Right renal cortex interstitium (tissue), 3 donors: ENCODE measurements at places on chromosomes 13 and 19.
A peak's percentile ranks its signal among the peaks of the same experiment; 100 is the strongest.

DNA sequence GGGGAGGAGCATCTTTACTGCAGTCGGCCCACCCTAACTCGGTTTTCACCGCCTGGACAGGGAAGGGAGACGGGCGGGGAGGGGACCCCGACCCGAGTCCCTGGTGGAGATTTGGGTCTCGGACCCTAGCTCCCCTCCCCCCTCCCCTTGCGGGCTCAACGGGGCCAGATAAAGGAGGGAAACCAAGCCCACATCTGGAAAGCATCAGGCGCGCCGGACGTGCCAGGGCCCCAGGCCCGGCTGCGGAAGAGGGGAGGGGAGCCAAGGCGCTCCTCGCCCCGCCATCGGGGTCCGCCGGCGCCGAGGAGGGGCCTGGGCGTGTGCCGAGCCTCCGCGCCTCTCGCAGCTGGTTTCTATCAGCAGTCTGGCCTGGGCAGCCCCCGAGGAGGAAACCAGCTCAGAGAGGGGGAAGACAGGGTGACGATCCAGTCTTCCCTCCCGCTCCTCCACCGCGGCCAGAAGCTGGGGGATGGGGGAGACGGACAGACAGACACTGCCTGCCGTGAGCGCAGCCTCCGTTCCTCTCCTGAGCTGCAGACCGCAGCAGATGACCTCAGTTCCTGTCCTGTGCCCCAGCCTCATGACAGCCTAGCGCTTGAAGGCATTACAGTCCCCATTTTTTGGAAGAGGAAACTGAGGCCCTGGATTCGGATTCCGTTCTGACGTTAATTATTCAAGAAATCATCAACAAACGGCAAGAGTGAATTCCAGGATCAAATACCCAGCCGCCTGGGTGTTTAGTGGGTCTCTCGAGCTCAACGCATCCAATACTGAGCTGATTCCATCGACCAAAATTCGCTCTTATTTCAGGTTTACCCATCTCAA lies 3.6 kb upstream of the GNG8 start:
- DNase-seq, result peak; percentile 75

- DNase-seq, result no peak
Observed at GRCh38 chr13:23463661-23464060, 30.2 kb upstream of the SACS start.

DNA sequence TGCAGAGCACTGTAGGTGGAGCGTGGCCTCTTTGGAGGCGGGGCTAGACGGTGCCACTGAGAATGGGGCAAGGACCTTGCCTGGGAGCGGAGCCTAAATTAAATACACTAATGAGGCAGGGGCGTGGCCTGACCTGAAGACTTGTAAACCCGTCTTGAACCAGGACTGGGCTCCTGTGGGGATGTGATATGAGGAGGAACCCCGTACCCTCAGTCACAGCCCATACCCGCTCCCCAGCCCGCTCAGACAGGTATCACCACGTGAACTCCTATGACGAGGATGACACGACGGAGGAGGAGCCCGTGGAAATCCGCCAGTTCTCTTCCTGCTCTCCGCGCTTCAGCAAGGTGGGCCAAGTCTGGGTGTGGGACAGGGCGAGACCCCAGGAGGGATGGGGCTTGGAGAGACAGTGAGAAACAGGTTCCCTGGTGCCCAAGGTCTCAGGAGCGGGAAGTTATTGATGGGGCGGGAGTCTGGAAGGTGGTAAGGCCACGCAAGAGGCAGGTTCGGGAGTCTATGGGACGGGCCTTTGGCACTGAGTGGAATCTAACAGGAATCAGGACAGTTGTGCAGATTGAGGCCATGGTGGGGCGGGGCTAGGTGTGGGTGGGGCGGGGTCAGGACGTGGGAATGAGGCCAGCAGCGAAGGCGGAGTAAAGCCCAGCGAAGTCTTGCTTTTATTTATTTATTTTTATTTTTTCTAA lies 14.7 kb downstream of the DNASE2 start:
- no peak for DNase-seq

- no peak for DNase-seq
Observed at GRCh38 chr13:99630269-99630898, 129.1 kb downstream of the TM9SF2 start.

- no peak for DNase-seq
Observed at GRCh38 chr13:32147976-32148375, 116.4 kb downstream of the FRY start.

- DNase-seq, result no peak
Observed at GRCh38 chr13:31515427-31515826, 223.9 kb upstream of the RXFP2 start.

DNA sequence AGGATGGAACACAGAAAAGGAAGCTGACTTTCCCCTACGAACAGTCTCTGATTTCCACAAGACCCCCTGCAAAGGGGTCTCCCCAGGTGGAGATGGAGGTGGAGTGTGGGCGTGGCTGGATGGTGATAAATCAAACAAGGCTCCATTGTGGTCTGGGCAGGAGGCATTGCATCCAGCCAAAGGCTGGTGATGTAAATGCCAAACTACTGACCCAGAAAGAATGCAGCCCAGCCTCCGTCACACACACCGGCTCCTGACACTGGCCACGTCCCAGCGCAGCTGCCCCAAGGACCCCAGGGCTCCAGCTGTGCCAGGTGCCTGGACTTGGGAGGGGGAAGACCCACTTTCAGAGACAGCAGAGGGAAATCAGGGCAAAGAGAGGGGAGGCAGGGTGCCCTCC lies 6.3 kb downstream of the SLC7A1 start:
- no peak for DNase-seq

DNA sequence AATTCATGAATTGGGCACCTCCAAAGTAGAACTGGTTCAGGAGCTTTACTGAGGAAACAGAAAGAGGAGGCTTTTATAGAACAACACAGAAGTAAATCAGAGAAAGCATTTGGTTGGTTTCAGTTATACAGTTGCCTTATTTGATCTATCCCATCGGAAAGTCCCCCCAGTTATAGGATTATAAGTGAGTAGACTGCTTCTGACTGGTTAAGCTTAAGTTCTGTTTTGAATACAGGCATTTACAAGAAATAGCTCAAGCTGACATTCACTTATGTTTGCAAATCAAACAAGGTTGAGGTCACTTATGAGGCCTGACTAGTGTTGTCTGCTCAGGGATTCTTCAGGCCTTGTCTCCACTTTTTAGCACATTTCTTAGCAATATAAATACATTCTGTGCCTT lies 857.4 kb downstream of the EFNB2 start:
- DNase-seq, result no peak

GRCh38 chr13:23231241-23231640 lies 50.5 kb downstream of the SGCG start:
- DNase-seq, result no peak

GRCh38 chr13:43684963-43685725 lies 101.6 kb downstream of the ENOX1 start:
- DNase-seq, result no peak

GRCh38 chr13:110306960-110307766 lies at the start of the genes COL4A1 and COL4A2:
TSS of gene COL4A1 (minus strand) at chr13:110307157. CDS start at chr13:110307027, 130 bp downstream.
TSS of gene COL4A2 (plus strand) at chr13:110307284. CDS start at chr13:110307904, 620 bp downstream.
- DNase-seq, result no peak

- DNase-seq, result no peak
Observed at GRCh38 chr19:54928299-54928698, 19.0 kb downstream of the NLRP7 start.

GRCh38 chr13:48660361-48661076 lies 6.8 kb downstream of the CYSLTR2 start:
- DNase-seq, result no peak
